NCI-H460 (cell line): ENCODE measurements at places on chromosomes 11 and 22.
A peak's percentile ranks its signal among the peaks of the same experiment; 100 is the strongest.

- DNase-seq, result no peak
Measured at GRCh38 chr11:77179048-77179447, 51.0 kb downstream of the MYO7A start.

DNA sequence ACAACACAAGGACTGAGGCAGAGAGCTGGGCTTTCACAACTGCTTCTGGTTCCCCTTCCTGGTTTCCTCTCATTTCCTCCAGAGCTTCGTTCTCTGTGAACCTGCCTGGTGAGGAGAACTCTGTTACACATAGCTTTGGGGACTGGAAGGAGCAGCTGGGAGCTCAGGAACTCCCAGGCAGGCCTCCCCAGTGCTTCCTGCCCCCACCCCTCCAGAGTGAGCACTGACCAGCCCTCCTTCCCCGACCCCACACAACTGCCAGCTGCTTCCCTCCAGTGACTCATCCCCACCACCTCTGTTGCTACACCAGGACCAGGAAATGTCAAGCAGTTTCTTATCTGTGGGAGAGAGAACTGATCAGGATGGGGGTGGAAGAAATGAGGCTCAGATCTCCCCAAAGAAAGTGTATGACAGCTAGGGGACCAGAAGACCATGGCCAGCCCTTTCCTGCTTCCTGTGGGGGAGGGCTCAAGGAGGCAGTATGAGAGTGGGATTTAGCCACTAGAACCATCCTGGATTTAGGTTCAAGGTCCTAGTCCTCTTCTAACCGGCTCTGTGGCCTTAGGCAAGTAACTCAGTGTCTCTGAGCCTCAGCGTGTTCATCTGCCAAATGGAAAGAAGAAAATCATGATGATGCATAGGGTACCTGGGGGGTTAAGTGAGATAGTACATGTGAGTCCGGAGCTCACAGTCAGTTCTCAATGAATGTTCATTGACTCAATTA lies 4.5 kb upstream of the TP53I11 start:
- no peak for DNase-seq

GRCh38 chr11:71999798-72000197 lies 1.1 kb downstream of the IL18BP start:
- no peak for DNase-seq

- no peak for DNase-seq
Measured at GRCh38 chr11:31987118-31988005, 103.5 kb upstream of the RCN1 start.

DNA sequence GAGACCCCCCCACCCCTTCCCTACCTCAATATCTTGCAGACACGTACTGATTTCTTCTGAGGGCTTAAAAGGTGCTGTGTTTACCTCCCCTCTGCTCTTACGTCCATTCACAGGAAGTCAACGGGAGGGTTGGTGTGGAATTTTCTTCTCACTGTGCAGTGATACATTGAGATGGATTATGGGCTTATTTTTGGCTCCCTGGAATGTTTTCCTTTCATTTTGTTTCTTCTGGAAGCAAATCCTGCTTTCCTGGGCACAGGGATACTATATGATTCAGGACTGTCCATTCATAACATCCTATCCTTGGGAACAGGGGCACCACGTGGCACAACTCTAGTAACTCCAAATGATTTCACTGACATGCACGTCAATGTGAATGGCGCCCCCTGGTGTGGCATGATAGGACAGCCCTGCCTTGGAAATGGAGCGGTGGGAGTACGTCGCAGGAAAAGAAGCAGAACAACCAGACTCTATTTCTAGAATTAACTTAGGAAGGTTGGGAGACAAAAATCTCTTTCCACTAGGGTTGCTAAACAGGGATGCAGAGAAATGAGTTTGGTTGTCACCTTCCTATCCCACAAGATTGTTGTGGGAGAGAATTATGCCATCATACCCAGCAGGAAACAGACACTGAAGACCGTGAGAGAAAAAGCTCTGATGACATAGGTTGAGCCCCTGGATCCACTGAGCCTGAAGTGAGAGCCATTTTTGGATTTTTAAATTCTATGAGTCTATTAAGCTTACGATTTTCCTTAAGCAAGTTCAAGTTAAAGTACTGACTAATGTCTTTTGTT lies 146.5 kb upstream of the RAG2 start:
- peak; percentile 51 for DNase-seq
